ENCODE measurements at places on chromosomes 2 and 18.
A peak's percentile ranks its signal among the peaks of the same experiment; 100 is the strongest.

GRCh38 chr2:191311-192190 is 72.3 kb downstream of the SH3YL1 start:
- DNase-seq = no peak

GRCh38 chr2:157245846-157246764 is 11.4 kb upstream of the GALNT5 start:
- DNase-seq = no peak

GRCh38 chr2:62577994-62578781 is 72.2 kb upstream of the TMEM17 start:
- no peak for DNase-seq

GRCh38 chr2:119231975-119232665 is 8.5 kb downstream of the STEAP3 start:
- DNase-seq = no peak

DNA sequence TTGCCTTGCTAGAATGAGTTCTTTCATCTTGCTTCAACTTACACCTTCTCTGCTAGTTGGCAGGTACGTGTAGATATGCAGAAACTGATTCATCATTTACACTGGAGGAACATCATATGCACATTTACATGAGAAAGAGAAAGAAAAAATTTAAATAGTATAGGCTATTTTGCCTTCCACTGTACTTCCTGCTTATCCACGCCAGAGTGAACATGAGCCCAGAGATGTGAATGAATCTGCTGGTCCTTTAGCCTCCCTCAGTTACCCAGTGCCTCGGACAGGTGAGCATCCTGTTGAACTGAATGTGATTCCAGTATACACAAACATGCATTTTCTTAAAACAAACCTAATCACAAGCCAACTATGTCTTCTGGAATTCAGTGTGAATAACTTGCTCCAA is 83.6 kb downstream of the SESTD1 start:
- DNase-seq = no peak

- no peak for DNase-seq
Measured at GRCh38 chr2:118847762-118848172, 319 bp upstream of the EN1 start.

DNA sequence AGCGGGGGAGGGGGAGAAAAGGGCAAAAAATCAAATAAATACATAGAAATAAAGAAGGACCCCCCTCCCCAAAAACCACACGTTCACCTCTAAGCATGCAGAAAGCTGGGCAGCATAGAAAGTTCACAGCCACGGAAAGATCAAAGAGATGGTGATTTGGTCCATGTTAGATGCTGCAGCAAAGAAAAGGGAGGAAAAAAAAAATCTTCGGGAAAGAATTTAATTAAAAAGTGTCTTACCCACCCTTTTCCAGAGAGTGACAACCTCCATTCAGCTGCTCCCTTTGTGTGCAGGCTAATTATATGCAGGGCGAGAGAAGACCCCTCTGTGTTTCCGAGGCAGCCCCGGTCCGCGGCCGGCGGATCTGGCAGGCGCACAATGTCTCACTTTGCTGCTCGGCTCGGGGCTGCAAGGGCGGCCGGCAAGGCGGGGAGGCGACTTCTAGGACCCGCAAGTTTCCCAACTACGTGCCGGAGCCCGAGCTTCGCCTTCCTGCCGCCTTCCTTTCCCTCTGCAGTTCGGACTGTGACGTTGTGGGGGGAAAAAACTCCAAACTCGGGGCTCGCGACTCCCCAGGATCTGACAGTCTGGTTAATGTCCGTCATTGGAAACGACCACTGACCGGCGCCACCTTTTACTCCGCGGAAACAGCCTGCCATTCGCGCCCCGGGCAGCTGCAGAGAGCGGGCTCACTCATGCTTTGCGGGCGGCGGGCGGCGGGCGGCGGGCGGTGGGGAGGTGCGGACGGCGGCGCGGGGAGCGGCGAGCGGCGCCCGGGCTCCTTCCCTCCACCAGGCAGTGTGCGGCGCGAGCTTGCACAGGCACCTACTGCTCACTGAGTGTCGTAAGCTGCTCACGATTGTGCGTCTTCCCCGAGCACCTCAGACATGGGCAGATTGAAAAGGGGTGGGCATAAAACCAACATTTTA is at the start of gene LRRTM1:
TSS of gene LRRTM1 (minus strand) at position 844 of the 929 bp plus-strand sequence. CDS start 933 bp downstream, outside the sequence.
- peak; percentile 29 for DNase-seq

GRCh38 chr18:38539856-38540255 is 974.3 kb upstream of the CELF4 start:
- no peak for DNase-seq

- DNase-seq = no peak
Measured at GRCh38 chr2:118186858-118187254, 98.6 kb downstream of the INSIG2 start.

DNA sequence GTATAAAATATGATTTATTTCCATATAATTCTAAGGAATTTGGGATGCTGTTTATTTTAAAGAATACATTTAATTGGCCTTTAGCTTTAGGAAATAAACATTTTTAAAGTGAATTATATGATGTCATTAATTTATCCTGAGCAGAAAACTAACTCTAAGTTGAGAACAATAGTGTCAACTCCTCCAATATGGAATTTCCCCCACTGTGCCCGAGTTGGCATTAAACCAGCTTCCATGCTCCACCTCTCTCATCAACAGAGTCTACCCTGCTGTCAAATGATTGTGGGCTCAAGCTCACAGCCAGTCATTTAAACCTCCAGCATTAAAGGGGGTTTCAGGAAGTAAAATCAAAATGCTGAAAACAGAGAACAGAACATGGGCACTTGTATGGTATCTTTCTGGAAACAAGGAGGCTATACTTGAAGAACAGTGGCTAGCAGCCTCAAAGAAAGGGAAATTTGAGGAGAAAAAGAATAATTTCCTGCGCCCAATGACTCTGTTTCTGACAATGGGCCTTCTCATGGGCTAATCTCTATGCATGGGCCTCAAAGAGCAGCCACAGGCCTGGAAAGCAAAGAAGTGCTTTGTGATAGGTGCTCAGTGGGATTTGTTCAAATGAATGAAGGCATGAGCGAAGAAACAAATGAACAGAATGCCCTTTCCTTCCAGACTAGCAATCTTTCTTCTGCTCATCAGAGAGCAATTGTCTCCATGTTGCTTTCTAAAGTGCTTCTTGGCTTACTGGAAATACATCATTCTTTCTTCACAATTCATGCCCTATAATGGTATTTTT is 252.8 kb downstream of the MTX2 start:
- DNase-seq = no peak

- DNase-seq = no peak
Measured at GRCh38 chr2:135490376-135490775, 40.6 kb downstream of the ZRANB3 start.

DNA sequence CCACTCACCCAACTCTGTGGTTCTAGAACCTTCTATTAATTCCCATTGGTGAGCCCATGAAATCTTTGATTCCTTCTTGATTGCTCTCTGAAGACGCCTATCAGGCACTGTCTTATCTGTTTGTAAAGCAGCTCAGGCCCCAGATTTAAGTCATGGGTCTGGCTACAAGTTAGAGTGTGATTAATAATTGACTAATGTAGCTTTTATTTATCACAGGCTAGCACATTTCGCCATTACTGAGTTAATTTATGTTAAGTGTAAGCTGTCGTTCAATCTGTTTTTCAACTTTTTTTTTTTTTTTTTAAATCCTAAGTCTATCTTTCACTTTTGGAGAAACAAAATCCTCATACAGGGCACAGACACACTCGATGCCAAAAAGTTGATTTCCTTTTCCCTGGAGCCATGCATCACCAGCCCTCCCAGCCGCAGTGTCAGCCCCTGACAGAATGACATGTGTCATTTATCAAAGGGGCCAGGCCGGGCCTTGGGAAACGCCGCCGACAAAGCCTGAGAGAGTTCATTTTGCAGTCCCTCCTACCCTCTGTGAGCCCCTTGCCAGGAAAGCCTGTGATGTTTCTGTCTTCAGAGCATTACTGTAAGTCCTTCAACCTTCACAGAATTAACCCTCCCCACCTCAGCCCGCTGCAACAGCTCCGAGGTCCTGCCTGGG is 15.8 kb downstream of the TSHZ1 start:
- DNase-seq = peak; percentile 41

DNA sequence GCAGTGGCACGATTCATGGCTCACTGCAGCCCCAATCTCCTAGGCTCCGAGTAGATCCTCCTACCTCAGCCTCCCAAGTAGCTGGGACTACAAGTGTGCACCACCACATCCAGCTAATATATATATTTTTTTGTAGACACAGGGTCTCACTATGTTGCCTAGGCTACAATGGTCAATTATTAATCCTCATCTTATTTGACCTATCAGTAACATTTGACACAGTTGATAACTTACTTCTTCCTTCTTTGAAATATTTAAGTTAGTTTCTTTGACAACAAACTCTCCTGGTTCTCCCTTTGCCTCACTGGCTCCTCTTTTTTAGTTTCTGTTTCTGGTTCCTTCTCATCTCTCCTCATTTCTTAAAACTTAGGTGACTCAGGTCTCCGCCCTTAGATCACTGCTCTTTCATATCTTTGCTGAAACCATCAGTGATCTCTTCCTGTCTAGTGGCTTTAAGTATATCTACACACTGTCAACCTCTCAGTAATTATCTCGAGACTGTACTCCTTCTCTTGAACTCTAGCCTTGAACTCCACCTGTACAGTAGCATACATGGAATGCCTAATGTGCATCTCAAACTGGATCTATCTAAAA is 11.5 kb downstream of the PGAP1 start:
- no peak for DNase-seq

DNA sequence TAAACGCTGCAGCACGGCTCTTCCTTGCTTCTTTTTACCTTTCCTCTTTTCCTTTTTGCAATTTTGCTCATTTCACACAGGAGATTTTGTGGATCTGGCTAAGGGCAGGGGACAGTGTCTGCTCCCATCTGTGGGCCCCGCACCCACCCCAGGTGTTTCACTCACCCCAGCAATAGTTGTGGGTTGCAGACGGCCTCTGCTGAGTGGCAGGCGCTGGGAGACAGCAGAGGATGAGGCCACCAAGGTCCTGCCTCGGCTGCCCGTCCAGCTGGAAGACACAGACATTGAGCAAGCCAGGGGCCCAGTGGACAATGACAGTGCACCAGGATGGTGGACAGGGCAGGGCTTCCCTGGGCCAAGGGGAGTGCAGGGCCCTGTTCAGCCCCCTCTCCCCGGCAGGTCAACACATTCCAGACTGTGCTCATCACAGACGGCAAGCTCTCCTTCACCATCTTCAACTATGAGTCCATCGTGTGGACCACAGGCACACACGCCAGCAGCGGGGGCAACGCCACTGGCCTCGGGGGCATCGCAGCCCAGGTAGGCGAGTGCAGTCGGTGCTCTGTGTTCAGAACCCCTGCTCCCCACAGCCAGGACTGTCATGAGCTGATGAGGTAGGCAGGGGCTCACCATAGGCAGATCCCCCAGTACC is 35.0 kb downstream of the SNED1 start:
- no peak for DNase-seq

DNA sequence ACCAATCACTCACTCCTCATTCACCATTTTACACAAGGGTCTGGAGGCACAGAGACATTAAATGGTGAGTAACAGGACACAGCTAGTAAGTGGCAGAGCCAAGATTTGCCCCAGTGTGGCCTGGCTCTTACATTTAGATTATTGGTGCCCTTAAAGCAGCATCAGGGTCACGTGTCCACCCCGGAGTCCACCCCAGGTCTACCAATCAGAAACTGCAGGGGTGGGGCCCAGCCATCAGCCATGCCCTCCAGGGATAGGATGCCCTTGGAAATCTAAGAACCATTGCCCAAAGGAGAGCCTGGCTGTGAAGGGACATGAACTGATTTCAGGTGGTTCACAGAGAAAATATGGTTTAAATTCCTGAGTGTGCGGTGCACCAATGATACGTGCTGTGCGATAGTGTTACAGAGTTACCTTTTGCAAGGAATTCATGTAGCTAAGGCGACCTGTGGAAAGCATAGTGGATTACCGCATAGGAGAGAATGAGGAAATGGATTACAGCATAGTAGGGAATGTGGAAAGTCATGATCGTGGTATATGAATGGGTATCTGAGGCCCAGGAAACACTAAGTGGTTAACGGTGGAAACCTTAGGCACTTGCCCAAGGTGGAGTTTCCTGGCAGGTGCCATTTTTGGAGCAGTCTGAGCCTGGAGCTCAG is 17.8 kb downstream of the IGFBP5 start:
- DNase-seq = no peak

- DNase-seq = peak; percentile 58
Measured at GRCh38 chr18:75477900-75478299, 50.4 kb upstream of the SMIM21 start.

GRCh38 chr2:54330926-54331835 is 75.2 kb upstream of the TSPYL6 start:
- no peak for DNase-seq

DNA sequence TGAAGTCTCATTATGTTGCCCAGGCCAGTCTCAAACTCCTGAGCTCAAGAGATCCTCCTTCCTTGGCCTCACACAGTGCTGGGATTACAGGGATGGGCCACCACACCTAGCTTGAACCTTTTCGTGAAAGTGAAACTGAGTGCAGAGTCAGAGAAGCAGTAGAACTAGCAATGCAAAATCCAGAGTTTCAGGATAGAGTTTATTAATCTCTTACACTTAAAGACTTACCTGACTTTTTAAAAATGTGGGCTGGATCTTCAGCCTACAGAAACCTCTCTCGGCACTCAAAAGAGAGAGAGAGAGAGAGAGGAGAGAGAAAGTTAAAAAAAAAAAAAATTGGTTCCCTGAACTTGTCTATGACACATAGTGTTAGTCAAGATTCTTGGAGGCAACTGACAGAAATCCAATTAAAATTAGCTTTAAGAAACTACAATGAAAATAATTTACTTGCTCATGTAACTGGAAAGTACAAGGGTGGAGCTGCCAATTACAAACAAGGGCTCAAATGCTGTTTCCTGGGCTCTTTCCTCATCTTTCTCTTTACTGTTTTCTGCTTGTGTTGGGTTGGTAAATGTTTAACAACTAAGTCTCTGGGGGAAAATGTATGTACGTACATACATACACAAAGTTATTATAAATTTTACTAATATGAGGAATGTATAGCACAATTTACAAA is 98.1 kb upstream of the CERS6 start:
- no peak for DNase-seq

- DNase-seq = peak; percentile 89
Measured at GRCh38 chr18:24726727-24727492, 266.5 kb downstream of the HRH4 start.

- no peak for DNase-seq
Measured at GRCh38 chr2:127762846-127763245, 48.1 kb downstream of the WDR33 start.

- no peak for DNase-seq
Measured at GRCh38 chr18:37445368-37445767, 120.2 kb downstream of the CELF4 start.
